ENCODE measurements at places on chromosomes 7 and 10.
A peak's percentile ranks its signal among the peaks of the same experiment; 100 is the strongest.

- DNase-seq: peak; percentile 74
These were observed 204.9 kb downstream of the DOCK4 start for GRCh38 chr7:112001091-112001826.

DNA sequence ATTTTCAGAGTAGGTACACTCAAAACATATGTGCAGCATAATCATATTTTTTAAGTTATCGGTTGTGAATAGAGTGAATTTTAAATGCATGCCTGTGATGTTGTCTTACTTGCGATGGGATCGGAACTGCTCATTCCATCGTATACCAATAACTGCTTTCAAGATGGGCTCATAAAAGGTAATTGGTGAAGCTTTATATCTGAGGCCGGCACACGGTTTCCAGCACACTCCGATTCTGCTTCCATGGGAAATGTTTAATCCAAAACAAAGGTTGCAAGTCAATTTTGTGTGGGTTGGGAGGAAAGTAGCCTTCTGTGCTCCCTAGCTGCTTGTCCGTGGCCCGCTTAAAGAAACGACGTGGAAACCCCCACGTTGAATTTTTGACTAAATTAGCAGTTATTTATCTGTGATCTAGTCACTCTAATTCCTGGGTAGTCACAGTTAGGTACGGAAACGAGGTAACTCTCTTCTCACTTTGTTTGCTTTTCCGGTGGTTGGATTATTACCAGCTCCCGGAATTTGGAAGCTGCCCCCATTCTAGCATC lies 10.1 kb upstream of the CELF2 start:
- no peak for DNase-seq

- DNase-seq: no peak
These were observed 330.0 kb downstream of the GPR158 start for GRCh38 chr10:25504838-25505237.

- DNase-seq: no peak
These were observed 212.3 kb downstream of the FANK1 start for GRCh38 chr10:126108693-126109092.

DNA sequence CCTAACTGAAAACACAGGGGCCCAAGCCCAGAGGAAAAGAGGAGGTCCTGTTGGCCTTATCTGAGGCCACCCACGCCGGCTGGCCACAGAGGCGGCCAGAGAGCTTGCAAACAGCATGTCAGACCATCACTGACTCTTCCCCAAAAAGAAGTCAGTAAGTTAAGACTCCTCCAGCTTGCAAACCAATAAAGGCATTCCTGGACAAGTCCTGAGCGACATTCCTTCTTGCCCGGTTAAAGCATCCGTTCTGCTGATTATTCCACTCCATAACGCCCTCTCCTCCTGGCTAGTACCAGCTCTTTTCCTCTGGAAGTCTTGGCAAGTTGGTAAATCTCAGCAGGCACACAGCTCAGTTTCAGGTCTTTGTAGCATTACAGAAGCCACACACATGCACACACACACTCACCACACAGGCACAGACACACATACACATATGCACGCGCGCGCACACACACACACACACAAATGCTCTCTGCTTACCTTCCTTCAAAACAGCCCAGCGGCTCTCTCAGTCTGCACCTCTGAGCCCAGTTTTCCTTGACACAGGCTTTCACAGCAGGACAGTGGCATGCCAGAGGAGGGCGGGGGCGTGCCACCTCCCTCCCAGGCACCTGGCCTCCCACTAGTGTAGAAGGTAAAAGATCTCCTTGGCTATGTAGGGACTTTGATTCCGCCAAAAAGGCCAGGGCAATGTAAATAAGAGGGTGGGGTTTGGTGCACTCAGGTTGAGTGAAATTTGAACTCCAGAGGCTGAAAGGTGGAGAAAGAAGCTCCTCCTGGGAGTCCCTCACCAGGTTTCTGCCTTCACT lies 201.4 kb downstream of the TNS3 start:
- peak; percentile 59 for DNase-seq

DNA sequence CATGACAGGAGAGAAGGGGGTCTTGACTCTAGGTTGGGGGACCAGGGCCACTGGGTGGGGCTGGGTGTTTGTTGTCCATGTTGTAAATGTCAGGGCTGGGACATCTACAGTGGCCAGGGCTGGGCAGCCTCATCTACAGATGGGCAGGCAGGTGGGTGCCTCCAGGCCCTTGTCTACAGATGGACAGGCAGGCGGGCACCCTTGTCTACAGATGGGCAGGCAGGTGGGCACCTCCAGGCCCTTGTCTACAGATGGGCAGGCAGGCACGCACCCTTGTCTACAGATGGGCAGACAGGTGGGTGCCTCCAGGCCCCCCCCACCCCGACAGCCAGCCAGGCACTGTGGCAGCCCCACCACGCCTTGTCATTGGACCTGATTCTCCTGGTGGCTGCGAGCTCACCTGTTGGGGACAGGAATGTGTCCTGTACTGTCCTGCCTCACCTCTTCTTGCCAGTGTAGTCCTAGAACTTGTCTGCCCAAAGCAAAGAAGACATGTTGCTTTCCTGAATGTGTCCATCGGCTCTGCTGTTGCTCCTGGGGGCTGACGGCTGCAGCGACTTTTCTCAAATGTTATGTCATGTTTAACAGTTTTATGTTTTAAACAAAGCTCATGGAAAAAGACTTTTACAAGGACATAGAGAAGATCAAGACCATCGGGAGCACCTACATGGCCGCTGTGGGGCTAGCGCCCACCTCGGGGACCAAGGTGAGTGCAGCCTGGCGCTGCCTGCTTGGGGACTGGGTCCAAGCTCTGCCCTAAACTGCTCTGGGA lies 129.9 kb downstream of the ADCY1 start:
- no peak for DNase-seq

- no peak for DNase-seq
These were observed 59.8 kb downstream of the TMEM178B start for GRCh38 chr7:141133646-141134045.

- no peak for DNase-seq
These were observed 88.5 kb downstream of the PAXIP1 start for GRCh38 chr7:154914308-154914995.

- no peak for DNase-seq
These were observed 427.4 kb downstream of the PAXIP1 start for GRCh38 chr7:154575497-154575896.

DNA sequence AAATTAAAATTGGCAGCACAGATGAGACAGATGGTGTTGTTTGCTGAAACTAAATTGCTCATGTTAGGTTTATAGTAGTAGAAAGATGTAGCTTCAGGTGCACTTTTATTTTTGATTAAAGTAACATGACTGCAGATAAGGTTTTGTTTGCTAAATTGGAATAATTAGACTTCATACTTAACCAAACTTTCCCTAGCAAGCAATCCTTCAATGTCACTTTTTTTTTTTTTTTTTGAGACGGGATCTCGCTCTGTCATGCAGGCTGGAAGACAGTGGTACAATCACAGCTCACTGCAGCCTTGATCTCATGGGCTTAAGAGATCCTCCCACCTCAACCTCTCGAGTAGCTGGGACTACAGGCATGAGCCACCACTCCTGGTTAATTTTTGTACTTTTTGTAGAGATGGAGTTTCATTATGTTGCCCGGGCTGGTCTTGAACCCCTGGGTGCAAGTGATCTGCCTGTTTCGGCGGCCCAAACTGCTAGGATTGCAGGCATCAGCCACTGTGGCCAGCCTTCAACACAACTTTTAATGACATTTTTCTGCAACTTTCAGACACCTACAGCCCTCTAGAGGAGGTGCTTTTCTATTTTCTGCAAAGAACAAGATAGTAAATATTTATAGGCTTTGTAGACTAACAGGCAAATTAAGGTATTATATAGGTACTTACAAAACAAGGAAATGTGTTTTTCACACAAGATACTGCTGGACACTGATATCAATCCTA lies 84.8 kb upstream of the CCNY start:
- DNase-seq: no peak

DNA sequence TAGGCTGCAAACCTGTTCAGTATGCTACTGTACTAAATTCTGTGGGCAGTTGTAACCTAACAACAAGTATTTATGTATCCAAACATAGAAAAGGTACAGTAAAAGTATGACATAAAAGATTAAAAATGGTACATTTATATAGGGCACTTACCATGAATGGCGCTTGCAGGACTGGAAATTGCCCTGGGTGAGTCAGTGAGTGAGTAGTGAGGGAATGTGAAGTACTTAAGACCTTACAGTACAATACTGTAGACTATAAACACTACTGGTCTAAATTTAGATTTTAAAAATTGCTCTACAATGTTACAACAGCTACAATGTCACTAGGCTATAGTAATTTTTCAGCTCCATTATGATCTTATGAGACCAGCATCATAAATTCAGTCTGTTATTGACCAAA lies 146.0 kb upstream of the GNAI1 start:
- peak; percentile 69 for DNase-seq

DNA sequence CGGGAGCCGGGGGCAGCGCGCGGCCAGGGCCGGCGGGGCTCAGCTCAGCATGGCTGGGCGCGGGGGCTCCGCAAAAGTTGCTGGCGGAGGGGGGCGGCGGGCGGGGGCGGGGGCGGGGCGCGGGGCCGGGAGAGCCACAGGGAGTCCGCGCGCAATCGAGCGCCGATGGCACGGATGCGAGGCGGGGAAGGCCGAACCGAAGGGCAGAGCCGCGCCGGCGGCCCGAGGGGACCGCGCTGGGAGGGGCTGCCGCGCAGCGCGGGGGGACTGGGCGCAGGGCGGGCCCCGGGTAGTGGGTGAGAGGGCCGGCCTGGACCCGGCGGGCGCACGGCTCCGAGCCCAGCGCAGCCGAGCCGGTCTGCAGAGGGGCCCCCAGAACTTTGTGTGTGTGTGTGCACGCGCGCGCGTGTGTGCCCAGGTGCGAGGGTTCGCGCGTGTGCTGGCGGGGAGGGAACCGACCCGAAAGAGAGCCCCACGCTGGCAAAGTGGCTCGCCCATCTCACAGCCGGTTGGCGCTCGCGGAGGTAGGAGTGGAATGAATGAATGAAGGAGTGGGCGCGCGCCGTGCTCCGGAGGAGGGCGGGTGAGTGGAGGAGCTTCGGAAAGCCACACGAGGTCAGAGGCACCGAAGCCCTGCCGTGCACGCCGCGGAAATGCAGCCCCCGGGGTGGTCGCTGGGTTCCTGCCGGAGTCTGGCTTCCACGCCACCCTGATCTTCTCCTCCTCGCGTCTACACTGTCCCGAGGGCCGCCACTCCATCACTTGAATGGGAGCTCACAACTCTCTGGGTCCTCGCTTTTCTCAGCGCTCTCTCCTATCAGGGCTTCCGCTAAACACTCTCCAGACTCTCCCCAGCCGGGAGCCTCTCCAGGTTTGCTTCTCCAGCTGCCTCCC lies at the start of gene HIPK2:
TSS of gene HIPK2 (minus strand) at position 51 of the 894 bp plus-strand sequence. CDS start 375 bp downstream, outside the sequence.
- DNase-seq: peak; percentile 81

DNA sequence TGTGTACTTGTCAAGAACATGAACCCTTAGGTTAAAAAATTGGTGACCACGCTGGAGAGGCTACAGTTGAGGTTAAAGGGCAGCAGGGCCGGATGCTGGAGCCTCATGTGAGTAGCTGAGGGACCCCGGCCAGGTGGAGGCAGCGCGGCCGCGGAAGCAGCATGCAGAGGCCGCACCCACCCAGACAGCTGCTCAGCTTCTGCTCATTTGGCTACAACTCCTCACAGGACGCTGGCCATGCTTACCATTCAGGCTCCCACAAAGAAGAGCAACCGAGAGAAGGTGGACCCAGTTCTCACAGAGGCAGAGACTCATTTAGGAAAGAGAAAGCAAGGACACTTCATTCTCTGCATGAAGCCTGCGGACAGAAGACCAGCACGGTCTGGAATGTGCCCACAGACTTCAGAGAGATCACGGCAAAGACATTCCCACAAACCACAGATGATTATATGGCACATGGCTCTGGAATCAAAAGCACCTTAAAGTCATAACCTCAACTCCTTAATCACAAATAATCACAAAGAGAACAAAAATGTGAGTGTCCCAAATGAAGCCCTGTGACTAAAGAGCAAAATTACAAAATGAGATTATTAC lies 94.4 kb downstream of the VOPP1 start:
- DNase-seq: peak; percentile 70

- peak; percentile 97 for DNase-seq
These were observed 22.0 kb upstream of the SLF2 start for GRCh38 chr10:100890673-100891317.

DNA sequence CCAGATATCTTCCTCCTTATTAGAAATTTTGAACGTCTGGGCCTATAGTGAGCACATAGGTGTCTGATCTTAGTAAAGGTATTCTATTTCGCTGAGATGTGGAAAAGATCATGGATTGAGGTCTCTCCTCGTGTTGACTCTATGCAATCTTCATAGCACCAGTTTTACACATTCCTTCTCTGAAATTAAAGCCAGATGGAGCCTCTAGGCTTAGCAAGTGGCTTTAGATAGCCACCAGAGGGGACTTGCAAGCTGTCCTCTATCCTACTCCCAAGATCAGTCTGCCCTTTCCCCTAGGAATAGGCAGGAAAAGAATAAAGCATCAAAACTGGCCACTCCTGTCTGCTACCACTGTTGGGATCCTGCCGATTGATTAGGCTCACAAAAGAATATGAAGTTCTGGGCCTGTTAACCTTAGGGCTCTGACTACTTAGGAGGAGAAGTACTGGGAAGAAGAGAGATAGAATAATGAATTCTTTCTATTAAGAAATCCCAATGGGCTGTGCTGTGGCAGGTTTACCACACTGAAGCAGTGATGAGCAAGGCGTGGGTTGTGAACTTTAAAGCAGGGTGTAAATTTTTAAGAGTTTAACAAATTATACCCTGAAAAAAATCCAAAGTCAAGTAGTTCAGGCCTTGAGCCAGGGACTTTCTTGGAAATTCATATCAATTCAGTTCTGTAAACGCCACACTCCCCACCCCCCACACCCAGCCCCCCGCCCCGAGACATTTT lies 2.2 kb upstream of the STRIP2 start:
- DNase-seq: no peak
